ENCODE measurements at places on chromosomes 1 and 21.

DNA sequence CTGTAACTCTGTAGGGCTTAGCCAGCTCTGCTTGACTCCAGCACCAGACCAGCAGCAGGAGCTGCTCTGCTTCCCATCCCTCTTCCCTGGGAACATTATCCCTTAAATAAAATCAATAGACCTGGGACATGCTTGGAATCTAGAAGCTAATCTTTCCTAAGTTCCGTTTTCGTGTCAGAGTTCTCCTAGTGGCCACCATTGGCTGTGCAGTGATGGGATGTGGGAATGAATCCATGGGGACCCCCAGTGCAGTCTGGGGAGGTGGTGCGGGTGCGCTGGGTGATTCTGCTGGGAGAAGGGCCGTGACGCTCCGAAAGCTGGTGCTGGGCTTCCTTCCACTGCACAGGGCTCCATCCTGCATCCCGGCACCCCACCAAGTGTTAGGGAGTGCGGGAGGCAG, 202.7 kb downstream of the CAMTA1 start:
- no peak for DNase-seq

DNA sequence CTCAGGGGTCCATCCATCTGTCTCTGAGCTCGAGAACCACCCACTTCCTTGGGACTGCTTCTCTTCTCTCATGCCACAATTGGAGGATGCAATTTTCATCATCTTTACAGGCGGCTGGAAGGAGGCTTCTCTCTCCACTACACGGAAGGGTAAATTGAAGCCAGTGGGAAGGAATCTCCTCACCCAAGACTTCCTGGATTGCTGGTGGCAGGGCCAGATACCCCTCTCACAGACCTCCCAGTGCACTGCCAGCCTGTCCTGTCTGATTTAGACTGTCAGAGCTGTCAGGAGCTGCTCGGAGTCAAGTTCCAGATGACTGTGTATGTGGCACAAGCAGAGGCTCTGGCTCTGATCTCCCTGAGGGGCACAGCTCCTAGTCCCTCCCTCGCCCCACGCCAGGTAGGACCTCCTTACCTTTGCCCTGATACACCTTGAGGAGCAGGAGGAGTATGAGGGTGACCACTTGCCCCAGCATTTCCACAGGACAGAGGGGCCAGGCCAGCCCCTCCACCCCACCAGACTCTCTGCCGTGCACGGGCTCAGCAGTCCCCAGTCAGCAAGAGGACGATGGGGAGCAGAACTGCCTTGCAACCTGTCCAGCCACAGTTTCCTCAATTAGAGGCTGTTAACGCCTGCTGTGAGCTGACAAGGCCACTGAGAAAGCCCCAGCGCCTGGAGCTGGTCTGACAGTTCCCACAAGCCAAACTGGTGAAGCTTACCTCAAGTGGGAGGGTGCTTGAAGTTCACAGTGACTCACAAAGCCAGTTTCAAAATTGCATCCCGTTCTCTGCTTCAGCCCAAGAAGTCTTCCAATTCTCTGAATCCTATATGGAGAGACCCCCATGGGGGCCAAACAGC, at the start of gene CD244:
Gene CD244, minus strand, starts transcription at position 685 of the 858 bp plus-strand sequence. Its CDS starts 210 bp downstream, at position 475.
- peak; percentile 58 for DNase-seq

DNA sequence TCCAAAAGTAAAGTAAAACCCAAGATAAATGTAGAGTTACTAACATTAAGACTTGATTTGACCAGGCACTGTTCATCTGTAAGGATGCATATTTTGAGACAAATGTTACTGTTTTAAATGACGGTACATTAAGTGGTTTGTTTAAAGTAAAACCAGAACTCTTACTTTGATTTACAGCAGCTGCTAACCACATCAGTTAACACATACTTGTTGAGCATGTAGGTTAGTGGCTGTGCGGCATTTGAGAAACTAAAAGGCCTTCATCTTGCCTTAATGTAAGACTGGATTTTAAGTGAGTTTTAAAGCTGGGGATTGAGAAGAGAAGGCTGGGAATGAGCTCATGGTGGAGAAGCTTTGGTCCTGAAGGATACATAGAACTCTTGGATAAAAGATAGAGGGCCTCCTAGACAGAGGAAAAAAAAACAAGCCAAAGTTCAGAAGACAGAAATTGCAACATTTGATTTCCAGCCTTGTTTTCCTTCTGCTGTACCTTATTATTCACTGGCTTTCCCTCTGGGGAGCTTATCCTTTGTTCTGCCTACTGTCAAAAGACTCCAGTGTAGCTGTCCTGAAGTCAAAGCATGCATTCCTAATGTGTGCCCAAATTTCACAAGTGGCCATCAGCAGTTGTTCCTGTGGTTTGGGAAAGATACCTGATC, 66.6 kb downstream of the MTR start:
- no peak for DNase-seq

DNA sequence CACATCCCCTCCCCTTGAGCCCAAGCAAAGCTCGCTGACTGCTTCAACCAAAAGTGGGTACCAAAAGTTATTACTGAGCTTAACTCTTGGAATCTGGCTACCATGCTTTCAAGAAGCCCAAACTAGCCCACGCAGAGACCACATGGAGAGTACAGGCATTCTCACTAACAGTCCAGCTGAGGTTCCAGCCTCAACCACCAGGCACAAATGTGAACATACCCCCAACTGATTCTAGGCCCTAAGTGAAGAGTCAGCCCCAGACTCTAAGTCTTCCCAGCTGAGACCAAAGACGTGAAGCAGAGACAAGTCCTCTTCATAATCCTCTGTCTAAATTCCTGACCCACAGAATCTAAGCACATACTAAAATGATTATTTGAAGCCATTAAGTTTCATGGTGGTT, 36.8 kb downstream of the EVI5 start:
- DNase-seq, result no peak

DNA sequence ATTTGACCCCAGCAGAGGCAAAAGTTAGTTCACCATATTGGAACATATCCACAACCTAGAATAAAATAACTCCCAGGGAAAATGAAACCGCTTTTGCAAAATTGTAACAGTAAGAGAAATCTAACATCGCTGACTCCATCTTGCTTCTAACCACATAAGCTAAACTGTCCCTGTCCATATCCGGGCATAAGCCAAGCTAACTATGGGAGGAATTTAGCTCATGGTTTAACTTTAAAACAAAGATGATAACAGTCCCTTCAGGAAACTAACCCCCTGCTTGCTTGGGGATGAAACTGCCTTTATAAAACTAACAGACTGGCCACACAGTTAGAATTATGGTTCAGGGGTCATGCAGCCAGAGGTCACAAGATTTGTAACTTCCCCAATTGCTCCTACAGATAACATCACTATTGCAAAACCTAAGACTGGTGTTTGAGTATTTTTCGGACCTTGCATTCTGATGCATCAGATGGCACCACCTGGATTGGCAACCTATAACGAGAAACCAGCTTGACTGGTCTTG, 46.3 kb downstream of the TESK2 start:
- no peak for DNase-seq

DNA sequence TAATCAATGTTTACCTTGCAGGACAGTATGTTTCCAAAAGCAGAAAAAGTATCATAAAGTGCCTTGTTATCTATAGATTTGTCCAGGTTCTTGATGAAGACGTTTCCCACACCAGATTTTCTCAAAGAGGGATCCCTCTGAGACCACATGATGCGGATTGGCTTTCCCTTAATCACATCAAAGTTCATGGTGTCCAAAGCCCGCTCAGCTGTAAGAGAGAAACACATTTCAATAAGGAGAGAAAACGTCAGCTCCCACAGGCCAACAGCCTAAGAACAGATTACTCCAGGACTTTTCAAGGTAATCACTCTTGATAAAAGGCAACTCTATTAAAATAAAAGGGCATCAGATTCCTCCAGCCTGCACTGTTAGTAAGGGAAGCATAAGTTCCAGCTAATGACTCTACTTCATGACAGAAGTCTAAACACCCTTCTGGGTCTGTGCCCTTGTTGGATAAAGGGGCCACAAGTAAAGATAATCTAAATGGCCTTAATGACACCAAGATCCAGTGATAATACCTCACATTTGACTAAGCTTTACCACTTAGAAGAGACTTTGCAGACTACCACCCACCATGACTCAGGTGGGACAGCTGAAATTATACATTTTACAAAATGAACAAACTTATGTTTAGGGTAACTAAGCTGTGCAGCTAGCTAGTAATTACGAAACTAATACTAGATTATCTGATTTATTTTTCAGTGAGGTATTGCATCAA, 4.1 kb downstream of the PABPC4 start:
- no peak for DNase-seq

DNA sequence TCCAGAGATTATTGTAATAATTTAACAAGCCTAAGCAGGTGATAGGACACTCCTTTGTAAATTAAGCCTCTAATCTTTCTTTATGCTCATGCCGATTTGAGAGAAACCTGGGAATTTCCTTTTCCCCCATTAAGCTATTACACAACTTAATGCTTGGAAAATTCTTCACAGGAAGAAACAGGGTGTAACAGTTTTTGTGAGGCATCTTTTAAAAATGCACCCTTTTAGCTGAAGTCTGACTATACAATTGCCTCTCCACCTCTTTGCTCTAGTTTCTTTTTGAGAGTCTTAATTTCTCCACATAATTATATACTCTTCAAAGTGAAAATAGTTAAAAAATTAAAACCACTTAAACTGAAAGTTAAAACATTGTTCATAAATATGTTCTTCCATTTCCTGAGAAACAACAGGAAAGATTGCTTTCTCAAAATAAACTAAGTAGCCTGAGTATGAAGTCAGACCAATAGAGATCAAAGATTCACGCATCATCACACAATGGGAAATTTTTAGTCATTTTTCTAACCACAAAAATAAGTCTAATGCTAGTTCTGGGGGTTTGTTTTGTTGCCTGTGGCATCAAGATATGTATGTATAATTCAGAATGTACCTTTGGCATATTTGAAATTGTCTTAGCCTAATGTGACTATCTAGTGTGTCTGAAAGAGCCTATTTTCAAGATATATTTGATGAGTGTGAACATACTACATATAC, 34.7 kb downstream of the LRRC8D start:
- DNase-seq, result no peak

- DNase-seq, result no peak
Observed at GRCh38 chr1:85568660-85569059, 11.9 kb upstream of the CCN1 start.

GRCh38 chr1:33182401-33182841, 578 bp upstream of the TRIM62 start:
- DNase-seq, result no peak

DNA sequence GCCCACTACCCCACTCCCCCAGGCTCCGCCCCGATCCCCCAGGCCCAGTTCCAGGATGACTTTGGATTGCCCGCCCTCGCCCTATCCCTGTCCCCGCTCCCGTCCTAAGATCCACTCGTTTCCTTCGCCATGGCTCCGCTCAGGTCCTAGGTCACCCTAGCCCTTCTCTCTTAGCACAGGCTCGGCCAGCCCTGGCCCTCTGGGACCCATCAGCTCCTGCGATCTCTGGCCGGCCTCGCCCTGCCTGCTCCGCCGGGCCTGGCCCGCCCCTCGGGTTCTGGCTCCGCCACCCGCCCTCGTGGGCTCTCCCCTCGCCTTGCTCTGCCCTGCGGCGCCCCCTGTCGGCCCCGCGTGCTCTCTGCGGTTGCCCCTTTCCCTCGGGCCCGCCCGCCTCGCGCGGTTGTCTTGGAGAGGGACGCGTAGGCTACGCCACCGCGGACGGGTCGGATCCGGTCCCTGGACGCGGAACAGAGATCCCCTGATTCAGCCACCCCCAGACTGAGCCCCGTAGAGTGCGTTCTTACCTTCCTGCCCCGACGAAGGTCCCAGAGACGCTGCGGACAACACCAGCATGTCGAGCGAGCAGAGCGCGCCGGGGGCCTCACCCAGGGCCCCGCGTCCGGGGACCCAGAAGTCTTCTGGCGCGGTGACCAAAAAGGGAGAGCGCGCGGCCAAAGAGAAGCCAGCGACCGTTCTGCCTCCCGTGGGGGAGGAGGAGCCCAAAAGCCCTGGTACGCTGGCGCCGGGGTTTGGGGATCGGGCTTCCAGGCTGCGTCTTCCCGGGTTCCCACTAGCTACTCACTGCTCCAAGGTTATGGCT, at the start of gene LRRC71:
Gene LRRC71, plus strand, starts transcription at position 400 of the 820 bp plus-strand sequence. Its CDS starts 172 bp downstream, at position 572.
- DNase-seq, result no peak

GRCh38 chr1:83931658-83932253, 67.2 kb downstream of the TTLL7 start:
- DNase-seq, result no peak

Measured in stimulated activated CD8-positive, alpha-beta memory T cell treated with anti-CD3 and anti-CD28 coated beads, Interleukin-4, amount 100 ng/mL, for 4 hours (primary cell).